ENCODE measurements at places on chromosomes 5 and 9.

- DNase-seq = no peak
These were observed 7.8 kb downstream of the DNAJB5 start for GRCh38 chr9:34997379-34997781.

GRCh38 chr5:143066556-143067281 is 296.5 kb downstream of the ARHGAP26 start:
- no peak for DNase-seq

GRCh38 chr9:123999661-124000060 is 11.9 kb upstream of the LHX2 start:
- DNase-seq = no peak

DNA sequence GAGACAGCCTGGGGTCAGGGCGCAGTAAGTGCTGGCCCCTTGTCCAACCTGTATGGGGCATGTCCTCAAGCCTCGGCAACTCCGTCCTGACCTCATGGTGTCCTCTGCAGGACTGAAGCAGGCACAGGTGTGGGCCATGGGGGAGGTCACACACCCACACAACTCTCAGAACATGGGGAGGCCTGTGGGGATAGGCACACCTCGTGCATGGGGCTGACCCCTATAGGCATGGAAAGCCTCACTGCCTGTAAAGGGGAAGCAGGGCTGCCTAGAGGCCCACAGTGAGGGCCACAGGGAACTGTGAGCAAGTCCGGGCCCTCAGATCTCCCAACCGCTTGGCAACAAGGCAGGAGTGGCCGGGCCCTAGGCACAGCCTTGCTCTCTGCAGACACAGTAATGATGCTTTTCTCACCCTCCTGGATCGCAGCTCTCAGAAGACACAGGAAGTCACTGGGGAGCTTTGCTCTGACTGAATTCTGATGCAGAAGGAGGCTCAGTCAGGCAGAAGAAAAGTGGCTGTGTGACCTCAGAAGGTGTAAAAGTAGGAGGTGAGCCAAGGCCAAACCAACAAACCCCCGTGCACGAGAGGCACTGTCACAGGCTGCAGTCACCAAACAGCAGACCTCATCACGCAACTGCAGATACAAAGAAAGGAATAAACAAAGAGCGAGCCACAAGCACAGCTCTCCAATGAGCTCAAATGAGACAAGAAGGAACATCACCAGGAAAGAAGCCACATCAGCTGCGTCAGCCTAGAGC is 5.4 kb downstream of the IPPK start:
- DNase-seq = no peak

DNA sequence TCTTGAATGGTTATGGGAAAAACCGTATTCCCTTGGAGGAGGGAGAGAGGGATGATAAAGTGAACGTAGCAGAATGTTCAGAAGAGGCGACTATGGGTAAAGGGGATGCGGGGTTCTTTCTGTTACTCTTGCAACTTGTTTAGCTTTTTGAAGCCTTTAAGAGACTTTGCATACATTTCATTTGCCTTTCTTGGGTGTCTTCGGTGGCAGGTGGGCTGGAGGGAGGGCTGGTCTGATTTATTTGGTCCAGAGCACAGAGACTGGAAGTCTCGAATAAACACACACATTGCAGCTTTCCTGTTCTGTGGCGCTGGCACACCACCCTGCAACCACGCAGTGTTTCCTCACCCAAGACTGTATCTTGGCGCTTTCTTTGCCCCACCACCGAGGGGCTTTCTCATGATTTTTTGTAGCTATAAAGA is 23.2 kb downstream of the TTF1 start:
- no peak for DNase-seq

GRCh38 chr5:91706785-91707520 is 323.8 kb upstream of the ARRDC3 start:
- DNase-seq = no peak

DNA sequence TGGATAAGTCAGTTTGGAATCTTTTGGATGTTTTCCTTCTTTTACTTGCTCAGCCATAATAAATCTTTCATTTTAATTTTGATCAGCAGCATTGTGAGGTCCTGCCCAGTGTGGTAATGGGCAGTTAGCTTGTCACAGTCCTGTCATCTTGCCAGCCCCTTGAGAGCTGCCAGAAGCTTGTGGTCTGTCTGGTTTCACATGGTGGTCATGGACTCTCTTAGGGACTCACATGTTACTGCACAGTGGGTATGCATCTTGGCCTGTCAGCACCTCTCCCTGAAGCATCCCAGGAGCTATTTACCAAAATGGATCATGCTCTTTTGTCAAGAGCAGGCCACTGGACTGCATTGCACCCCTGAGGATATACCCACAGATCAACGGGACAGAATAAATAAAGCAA is 60.3 kb downstream of the DAPK1 start:
- DNase-seq = no peak

GRCh38 chr9:109451311-109452025 is 46.6 kb downstream of the PTPN3 start:
- no peak for DNase-seq

DNA sequence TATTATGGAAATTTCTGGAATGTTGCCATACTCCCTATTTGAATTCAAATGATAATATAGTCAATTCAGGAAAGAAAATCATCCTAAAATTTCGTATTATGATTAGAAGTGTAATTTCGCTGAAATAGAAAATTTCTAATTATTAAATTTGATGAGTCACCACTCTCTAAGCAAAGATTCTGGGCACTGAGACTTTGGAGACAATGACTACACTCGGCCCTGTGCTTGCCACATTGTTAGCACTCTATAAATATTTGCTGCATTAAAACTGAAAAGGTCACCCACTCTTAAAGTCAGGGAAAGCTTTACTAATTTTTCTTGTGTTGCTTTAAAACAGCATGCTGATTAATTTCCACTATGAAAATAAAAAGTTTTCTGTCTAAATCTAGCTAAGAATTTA is 240.3 kb downstream of the TLE4 start:
- no peak for DNase-seq

DNA sequence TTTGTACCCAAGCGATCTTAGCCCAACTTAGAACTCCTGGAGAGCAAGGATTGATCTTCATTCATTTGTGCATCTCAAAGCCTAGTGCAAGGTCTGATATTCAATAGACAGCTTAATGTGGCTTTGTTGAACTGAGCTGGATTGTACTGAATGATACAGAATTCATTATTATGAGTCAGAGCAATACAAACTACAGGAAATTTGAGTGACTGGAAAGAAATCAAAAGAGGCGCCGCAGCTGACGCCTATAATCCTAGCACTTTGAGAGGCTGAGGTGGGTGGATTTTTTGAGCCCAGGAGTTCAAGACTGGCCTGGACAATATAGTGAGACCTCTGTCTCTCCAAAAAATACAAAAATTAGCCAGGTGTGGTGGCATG is 58.6 kb downstream of the ENC1 start:
- DNase-seq = no peak

GRCh38 chr5:116848954-116849581 is 274.4 kb upstream of the SEMA6A start:
- DNase-seq = no peak

GRCh38 chr5:68246802-68247201 is 31.2 kb downstream of the PIK3R1 start:
- DNase-seq = no peak

DNA sequence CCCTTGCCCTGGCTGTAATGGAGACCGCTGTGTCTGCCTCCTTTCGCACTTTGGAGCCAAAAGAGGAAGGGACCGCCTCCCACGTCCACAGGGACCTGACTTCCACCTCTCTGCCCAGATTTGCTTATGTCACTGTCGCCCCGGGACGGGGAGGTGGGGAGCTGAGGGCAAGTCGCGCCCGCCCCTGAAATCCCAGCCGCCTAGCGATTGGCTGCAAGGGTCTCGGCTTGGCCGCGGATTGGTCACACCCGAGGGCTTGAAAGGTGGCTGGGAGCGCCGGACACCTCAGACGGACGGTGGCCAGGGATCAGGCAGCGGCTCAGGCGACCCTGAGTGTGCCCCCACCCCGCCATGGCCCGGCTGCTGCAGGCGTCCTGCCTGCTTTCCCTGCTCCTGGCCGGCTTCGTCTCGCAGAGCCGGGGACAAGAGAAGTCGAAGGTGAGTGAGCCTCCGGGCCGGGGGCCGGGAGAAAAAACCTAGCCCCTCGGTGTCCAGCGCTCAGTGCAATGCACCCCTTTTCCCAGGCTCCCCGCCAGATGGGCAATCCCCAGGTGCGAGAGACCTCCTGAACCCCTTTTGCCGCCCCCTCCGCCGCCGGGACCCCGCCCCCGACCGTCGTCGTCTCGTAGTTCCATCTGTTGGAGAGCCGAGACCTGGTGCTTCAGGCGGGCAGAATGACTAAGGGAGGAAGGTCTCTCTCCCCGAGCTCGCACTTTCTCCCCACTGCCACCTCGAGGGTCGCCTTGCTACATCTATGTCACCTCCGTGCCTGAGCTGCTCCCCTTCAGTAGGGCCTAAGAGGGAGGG is at the start of gene GPX3:
Gene GPX3, plus strand, starts transcription at position 288 of the 807 bp plus-strand sequence. Its CDS starts 64 bp downstream, at position 352.
- DNase-seq = peak; percentile 81

Measured in neuronal stem cell (in vitro differentiated cells).